Trophoblast cell (in vitro differentiated cells and primary cell): ENCODE measurements at places on chromosomes 12 and 14.

DNA sequence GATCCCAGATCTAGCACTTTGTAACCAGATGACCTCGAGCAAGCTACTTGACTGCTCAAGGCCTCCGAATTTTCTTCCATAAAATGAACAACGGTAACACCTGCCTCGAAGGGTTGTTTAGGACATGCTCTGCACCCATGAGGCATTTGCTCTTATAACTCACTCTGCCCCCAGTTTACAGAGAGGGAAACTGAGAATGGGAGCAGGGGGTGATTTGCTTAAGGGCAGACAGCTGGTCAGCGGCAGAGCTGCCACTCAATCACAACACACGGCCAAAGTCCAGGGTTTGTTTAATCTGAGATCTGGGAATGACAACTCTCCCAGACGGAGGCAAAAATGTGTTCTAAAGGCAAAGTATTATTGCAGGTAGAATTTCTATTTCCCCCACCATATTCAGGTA is 156.3 kb downstream of the RIMBP2 start:
- no peak for DNase-seq

DNA sequence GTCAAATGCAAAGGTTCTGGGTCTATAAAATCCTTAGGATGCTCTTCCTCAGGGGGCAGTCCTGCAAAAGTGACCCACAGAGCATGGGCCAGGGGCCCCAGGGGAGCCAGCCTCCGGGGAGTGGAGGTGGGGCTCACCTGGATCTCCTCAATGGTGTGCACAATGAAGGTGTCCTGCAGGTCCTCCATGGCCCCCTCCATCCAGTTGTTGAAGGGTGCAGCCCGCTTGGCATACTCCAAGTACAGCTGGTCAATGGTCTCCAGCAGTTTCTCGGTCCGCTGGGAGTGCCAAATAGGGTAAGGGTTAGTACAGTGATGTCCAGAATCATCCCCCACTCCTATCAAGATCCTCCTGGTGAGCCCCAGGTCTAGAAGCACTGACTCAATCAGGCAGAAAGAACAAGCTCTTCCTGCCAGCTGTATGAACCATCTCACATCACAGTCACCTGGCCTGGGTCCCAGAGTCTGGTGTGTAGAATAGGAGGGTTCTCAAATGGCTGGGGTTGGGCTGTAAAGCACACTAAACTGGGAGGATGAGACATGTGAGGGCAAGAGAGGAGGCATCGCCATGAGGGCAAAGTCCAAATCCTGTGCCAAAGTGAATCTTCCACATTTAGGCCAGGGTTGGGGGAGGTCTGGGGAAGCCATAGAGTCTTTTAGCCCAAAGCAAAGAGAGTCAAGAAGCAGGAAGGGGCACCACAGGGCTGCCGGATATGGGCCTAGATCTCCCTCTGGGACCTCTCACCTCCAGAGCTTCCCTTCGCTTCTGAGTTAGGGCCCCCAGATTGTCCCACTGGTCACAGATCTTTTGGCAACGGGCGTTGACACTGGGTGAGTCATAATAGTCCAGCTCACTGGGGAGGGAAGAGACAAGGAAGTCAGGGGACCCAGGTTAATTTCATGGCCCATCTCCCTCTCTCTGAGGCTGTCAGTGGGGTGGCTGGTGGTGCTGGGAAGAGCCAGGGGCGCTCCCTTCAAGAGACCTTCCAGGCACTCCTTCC is 91.5 kb upstream of the ZFP36L1 start:
- DNase-seq = no peak

GRCh38 chr14:29712601-29713000 is 215.0 kb downstream of the PRKD1 start:
- no peak for DNase-seq

GRCh38 chr12:103915306-103915705 is 14.9 kb upstream of the HSP90B1 start:
- DNase-seq = no peak

GRCh38 chr14:101026341-101026740 is 122.8 kb upstream of the RTL1 start:
- no peak for DNase-seq

DNA sequence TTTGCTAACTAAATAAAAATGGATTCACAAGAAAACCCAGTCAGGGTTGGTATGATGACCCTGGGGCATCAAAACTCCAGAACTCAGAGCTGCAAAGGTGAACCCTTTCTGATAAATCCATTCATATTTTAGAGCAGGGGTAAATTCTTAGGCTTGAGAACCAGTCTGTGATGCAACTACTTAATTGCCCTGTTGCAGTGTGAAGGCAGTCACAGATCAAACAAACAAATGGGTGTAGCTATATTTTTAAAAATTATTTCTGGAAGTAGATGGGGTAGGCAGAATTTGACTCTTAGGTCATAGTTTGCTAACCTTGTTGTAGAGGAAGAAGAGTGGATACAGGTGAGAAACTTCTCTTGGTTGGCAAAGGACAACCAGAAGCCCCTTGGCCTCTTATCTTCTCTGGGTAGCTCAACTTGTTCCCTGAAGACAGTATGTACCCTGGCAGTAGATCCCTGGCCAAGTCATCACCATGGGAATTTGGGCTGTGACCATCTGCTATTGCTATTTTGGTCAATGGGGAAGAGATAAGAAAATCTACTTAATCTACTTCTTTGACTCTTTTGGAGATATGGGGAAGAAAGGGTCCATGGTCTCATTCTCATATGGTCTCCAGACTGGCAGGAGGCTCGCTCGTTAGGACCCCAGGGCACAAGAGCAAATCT is 216.1 kb downstream of the PPM1H start:
- no peak for DNase-seq

GRCh38 chr12:84791444-84791843 is 121.2 kb downstream of the SLC6A15 start:
- DNase-seq = no peak

DNA sequence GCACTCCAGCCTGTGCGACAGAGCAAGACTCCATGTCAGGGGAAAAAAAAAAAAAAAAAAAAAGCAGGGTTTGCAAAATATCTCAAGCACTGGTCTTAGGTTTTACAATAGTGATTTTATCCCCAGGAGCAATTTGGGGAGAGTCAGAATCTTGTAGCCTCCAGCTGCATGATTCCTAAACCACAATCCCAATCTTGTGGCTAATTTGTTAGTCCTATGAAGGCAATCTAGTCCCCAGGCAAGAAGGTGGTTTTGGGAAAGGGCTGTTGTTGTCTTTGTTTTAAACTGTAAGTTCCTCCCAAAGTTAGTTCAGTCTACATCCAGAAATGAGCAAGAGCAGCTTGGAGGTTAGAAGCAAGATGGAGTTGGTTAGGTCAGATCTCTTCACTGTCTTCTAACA is 135.7 kb downstream of the PLXNC1 start:
- no peak for DNase-seq

DNA sequence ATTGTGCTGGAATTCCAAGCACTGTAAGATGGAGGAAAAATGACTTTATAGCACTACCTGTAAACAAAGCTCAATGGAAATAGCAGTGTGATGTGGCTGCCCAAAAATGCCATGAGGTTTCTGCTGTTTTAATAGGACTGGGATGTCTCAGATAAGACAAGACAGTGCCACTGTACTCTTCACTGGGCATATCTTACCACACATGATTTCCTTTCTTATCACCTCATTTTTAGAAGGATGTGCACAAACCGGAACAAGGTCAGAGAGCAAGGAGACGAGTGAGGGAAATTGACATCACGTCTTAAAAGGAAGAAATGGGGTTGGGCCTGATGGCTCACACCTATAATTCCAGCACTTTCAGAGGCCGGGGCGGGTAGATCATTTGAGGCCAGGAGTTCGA is 38.4 kb upstream of the FGD4 start:
- no peak for DNase-seq

DNA sequence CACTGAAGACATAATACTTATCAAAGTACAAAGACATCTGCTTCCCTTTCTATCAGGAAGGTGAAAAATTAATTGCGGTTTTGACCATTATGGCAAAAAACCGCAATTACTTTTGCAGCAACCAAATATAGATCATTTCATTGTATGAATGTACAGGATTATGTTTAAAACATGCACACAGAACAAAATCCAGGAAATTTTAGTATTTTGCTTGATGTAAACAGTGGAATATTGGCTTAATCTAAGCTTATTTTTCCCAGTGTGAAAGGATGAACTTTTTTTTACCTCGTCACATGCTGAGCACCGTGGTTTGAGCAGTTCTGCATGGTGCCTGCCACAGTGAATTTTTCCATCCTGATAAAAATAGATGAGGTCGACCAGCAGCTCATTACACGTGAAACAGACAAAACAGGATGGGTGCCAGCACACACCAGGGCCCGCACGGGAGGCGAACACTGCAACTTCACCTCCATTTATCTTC is 121.2 kb downstream of the PRICKLE1 start:
- DNase-seq = no peak

- no peak for DNase-seq
These were observed 61.3 kb upstream of the MDM1 start for GRCh38 chr12:68393417-68393816.

- peak; percentile 95 for DNase-seq
These were observed 4.7 kb upstream of the DIO2 start for GRCh38 chr14:80215756-80216581.

DNA sequence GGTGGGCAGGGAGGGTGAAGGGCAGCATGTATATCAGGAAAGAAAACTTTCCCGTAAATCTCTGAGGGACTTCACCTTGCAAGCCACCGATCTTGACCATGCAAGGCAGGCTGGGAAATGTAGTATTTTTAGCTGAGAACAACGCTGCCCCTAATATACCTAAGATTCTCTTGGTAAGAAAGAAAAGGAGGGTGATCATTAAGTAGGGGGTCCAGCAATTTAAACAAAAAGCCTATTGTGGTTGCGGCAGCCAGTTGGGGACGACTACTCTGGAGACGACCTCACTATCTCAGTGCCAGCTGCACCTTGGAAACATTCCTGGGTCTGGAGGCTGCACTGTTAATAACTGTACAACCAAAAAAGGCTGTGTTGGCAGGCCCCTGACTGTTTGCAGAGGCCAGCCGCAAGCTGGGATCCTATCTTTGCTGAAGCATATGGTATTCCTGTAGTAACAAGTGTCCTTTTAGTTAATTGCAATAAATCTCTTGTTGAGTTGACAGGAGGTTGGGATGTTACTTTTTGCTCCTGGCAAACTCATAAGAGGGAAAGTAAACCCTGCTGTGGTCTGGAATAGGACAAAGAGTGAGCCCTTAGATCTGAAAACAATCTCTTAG is 6.4 kb downstream of the APOLD1 start:
- no peak for DNase-seq

DNA sequence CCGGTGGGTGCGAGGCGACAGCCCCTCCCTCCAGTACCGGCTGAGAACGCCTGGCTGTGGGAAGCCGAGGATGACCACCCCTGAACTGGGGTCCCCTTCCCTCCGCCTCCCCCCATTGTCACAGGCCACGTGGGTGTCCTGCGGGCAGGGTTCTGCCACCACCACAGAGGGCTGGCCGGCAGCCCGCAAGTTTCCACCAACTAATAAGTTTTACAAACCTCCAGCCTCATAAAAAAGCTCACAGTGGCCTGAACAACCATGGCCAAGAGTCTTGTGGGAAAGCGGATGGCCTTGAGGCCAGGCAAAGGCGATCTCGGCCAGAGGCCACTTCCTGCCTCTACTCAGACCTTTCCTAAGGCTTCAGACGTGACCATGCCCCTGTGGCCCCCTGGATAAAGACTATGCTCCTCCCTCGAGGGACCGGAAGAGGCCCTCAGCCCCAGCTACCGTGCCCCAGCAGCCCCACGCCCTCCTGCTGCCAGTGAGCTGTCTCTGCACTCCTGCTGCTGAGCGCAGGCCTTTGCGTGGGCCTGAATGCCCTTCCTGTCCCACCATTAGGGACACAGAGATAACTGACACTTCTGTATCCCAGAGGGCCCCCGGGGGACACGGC is 46.1 kb upstream of the DLK1 start:
- DNase-seq = no peak

GRCh38 chr12:127150479-127150878 is 1116.5 kb upstream of the TMEM132C start:
- DNase-seq = no peak

DNA sequence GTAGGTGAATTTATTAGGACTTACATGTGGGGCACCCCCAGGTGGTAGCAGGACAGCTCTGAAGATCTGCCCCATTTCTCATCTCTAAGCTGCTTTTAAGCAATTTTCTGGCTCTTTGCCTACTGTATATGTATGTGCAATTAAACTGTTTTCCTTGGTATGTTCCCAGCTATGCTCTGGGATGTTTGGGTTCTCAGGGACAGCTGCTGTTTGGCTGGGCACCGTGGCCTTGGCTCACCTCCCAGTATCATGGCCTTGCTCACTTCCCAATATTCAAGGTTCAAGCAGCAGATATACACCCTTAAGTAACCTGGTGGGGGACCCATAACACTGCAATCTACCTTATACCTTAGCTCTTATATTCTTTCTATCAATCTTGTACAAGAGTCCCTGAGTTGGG is 53.7 kb upstream of the KITLG start:
- DNase-seq = no peak

DNA sequence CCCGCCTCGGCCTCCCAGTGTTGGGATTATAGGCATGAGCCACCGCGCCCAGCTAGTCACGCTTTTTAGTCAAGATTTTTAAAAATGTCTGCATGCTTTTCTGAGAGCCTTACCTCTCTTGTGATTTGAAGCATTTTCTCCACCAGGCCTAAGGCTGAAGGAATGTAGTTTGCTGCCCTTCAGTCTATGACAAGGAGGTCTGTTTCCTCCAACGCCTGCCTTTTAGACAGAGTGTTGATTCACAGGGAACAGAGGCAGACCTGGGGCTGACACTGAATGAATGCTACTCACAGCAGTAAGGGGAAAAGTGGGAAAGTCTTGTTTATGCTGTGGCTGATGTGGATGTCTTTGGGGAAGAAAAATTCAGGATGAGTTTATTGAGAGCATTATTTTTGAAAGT is 27.2 kb upstream of the MDM2 start:
- DNase-seq = peak; percentile 89

DNA sequence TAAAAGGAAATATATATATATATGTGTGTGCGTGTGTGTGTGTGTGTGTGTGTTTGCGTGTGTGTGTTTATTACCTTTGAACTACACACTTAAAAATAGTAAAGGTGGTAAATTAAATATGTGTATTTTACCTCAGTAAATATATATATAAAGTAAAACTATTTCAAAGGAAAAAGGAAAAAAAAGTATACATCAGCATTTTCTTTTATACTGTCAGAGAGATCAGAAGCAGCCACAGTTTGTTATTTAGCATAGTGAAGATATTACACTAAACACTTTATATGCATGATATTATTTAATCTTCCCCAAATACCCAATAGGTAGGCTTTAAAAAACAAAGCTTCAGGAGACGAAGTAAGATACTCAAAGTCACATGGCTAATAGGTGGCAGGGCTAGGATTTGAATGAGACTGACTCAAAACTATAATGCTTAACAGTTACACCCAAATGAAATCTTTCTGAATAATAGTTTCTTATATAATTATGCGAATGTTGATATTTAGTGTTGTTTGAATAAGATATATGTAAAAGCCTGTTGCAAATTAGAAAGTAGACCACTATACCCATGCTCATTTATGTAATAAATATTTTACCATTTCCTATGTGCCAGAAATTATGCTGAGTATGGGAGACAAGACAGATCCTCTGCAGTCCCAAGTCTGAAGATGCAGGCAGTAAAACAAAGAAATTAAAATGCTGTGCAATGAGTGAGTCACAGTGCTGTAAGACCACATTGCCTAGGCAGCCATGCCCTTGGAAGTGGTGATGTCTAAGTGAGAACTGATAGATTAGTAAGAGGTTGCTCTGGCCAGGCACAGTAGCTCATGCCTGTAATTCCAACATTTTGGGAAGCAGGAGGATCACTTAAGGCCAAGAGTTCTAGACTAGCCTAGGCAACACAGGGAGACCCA is 66.1 kb downstream of the PDZRN4 start:
- DNase-seq = no peak
